ENCODE measurements at places on chromosomes 4 and X.

DNA sequence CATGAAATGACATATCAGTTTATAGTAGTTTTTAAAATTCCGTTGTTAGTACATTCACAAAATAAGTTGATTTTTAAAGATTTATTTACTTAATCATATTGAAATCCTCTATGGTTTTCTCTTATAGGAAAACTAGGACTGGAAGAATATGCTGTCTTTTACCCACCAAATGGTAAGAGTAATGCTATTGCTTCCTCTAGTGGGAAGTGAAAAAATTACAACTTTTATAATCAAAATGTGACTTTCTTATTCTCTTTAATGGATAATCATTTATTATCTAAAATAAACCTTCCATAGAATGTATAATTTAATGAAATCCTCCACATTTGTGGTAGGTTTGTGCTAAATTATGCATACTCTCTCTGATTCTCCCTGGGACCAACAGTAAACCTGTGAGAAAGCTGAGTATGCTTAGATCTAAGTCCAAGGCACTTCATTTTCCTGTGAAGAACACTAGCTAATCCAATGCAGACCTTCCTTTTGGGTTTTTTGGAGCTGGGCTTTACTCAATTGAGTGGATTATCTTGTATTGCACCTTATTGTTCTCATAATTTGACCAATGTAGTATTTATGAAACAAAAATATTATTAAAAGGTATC, 136.2 kb downstream of the TBC1D19 start:
- DNase-seq, result no peak

DNA sequence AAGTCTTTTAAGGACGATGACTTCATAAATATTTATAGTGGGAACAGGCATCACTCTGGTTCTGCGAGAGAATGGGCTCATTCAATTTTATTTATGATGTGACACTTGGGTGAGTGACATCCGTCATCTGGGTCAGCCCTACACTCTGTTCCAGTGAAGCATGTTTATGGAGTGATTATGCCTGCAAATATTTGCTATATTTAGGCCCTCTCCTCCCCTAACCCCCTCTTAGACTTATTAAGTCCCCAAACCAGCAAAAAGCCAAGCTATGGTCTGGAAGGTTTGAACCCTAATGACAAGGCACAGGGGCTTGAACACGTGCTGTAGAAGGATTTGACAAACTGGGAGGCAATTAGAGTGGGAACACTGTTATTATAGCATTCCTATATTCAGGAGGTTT, 55.9 kb downstream of the C4orf51 start:
- DNase-seq, result no peak

GRCh38 chr4:128029907-128030306, 31.2 kb upstream of the LARP1B start:
- no peak for DNase-seq

GRCh38 chr4:112182604-112183003, 37.4 kb downstream of the FAM241A start:
- DNase-seq, result no peak

- no peak for DNase-seq
Measured at GRCh38 chrX:4809571-4809970, 1096.1 kb upstream of the PRKX start.

GRCh38 chr4:27176400-27176799, 315.8 kb downstream of the STIM2 start:
- no peak for DNase-seq

GRCh38 chrX:11351375-11352295, 58.4 kb downstream of the AMELX start:
- DNase-seq, result no peak

GRCh38 chr4:73585345-73585744, 34.9 kb downstream of the RASSF6 start:
- DNase-seq, result no peak

DNA sequence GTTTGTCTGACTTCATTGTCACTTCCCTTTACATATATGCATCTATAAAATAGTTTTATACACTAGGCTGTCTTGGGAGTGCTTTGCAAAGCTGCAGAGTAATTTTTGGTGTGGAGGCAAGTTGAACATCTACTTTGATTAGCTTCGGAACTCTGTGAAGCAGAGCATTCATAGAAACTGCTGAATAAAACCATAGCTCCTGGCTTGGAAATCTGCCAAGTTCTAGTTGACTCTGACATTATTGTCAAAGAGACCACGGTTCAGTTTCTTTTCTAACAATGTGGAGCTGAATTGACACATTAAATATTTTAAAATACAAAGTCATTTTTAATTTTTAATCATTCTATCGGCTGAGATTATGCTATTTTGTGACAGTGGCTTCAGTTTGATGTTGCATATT, 335.0 kb downstream of the BMPR1B start:
- no peak for DNase-seq

DNA sequence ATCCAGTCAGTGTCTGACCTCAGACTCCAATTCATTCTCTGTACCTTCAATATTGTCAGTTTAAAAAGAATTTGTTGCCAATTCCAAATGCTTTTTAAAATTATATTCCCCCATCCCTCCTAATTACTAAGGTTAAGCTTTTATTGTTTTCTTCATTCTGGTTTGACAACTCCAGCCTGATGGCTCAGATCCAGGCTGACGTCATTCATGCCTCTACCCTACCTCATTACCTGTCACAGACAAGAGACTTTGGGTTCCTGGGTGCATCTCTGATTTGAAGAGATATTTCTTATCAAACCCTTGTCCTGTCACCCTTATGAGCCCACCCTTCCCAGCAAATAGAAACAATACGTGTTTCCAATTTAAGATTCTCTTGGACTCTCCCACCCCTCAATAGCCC, 300.2 kb upstream of the CLNK start:
- no peak for DNase-seq

DNA sequence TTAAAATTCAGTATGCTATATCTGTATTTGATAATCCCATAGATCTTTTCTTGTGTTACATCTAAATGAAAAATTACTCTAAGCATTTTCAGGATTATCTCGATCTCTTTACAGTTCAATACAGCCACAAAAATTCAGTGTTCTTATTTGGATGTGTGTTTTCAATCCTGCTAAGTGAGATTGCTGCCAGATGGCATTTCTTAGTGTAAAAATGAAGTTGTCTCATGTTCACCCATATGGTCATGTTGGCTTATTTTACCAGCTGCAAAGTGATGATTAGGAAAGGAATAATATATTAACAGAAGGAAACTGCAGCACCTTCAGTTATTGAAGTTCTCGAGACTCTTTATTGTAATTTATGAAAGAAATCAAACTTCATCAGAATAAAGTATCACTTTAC, 12.1 kb upstream of the FAM47A start:
- no peak for DNase-seq

DNA sequence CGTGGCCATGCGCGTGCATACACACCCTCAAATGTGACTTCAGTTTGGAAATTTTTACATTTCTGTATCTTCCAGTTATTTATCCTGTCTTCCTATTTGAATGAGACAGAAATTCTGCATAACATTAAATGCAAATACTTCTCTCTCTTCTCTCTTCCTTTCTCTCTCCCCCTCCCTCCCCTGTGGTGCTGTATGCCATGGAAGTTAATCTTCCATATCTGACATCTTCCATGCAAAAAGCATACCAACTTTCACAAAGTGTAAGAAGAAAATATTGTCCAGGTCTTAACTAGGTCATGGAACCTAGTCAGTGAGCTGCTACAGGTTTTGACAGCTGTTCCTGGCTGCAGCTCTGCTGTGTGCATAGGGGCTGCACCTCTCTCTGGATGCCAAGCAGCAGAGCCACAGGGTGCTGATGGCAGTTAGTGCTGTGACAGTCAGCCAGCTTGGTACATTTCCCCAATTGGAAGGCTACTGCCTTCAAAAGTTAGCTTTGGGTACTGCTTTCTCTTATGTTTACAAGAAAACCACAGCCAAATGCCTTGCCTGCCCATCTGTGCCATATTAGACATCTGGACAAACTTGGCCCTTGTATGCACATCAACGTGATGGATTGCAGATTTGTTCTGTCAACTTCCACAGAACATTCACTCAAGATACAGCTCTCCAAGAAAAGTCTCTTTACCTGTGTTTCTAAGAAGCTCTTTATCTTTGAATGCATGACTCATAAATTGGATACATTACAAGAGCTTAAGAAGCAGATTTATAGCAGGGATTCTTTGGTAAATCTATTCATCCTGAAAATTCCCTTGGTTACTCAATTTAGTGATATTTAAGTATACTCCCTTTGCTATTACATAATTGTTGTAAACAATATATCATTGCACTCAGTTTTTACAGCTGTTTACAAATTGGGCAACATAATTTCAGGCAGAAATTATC, 623.8 kb downstream of the EPHA5 start:
- DNase-seq, result no peak

DNA sequence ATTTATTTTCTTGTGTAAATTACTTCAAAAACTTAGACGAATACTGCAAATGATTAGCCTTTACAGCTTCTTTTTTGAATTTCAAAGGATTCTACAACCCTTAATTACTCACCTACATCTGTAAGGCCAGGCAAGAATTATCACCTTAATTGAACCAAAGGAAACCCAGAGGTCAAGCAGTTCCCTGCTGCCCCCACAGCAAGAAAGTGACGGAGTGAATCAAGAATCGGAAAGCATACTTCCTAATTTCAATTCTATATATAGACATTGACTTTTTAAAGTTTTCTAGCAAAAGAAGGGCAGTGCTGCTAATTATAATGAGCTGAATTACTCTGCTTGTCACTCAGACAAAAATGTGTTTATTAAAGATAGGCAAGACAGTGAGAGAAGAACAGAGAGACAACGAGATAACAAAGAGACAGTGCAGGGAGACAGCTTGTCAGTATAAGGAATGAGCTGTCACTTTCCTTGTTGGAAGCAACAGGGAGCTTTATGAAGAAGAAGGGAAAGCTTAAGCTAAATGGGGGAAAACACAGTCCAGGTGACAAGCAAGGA, 47.5 kb upstream of the SPANXN4 start:
- DNase-seq, result no peak

- DNase-seq, result no peak
Measured at GRCh38 chrX:11334165-11334564, 41.0 kb downstream of the AMELX start.

- DNase-seq, result no peak
Measured at GRCh38 chr4:150005537-150005936, 72.7 kb upstream of the DCLK2 start.

- no peak for DNase-seq
Measured at GRCh38 chrX:17021851-17022604, 75.6 kb downstream of the REPS2 start.

Measured in omental fat pad (tissue), 4 donors.